ENCODE measurements at places on chromosomes 12 and 14. TPM values are rescaled to one million over a fixed set of nuclear protein-coding genes. Genes with fewer than 3 reads are reported as not detected.

GRCh38 chr14:60064491-60065072, 27.1 kb upstream of the PCNX4 start:
- no peaks in the 10 kb centered on the region for H3K36me3 ChIP-seq
- no peaks in the 10 kb centered on the region for H3K27me3 ChIP-seq
- no peak overlapping the region for H3K4me3 ChIP-seq
- H3K4me1 ChIP-seq: peaks cover 19% of the 10 kb centered on the region

GRCh38 chr14:45893127-45893526, 640.1 kb upstream of the MIS18BP1 start:
- H3K4me3 ChIP-seq: no peak overlapping the region
- no peak for DNase-seq
- H3K36me3 ChIP-seq: no peaks in the 10 kb centered on the region
- H3K4me1 ChIP-seq: peaks cover 18% of the 10 kb centered on the region
- no peak overlapping the region for H3K27ac ChIP-seq

- DNase-seq: peak; percentile 89
- peaks cover 52% of the 10 kb centered on the region for H3K27me3 ChIP-seq
- no peaks in the 10 kb centered on the region for H3K36me3 ChIP-seq
Observed at GRCh38 chr14:55889124-55889523, 229.1 kb upstream of the PELI2 start.

DNA sequence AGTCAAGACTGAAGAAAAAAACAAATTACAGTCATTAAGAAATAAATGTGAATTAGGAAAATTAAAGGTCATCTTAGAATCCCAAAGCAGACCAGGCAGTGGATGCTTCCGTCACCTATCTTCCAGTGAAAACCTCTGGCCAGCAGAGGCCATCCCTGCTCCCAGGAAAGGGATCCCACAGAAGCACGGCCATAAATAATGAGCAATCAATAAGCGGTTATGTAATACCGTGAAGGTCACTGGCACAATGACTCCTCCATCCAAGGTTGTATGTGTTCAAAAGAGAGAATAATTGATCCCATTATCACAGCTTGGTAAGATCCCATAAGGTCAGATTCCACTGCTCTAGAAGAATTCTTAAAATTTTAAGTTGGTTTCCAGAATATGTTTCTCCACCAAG, 85.7 kb downstream of the PPP2R5E start:
- H3K4me1 ChIP-seq: no peaks in the 10 kb centered on the region
- no peak for DNase-seq
- no peak overlapping the region for H3K4me3 ChIP-seq
- H3K27me3 ChIP-seq: no peaks in the 10 kb centered on the region
- no peak overlapping the region for H3K27ac ChIP-seq

- no peaks in the 10 kb centered on the region for H3K36me3 ChIP-seq
- DNase-seq: peak; percentile 19
- H3K27ac ChIP-seq: no peak overlapping the region
- H3K27me3 ChIP-seq: no peaks in the 10 kb centered on the region
- H3K4me1 ChIP-seq: peaks cover 5% of the 10 kb centered on the region
- no peak overlapping the region for H3K4me3 ChIP-seq
Observed at GRCh38 chr14:74275241-74275841, 27.4 kb downstream of the ABCD4 start.

GRCh38 chr14:94517248-94517640, 8.0 kb upstream of the SERPINA12 start:
- H3K4me1 ChIP-seq: no peaks in the 10 kb centered on the region
- H3K27me3 ChIP-seq: peaks cover 7% of the 10 kb centered on the region
- no peak overlapping the region for H3K27ac ChIP-seq
- no peak for DNase-seq
- no peak overlapping the region for H3K4me3 ChIP-seq
- H3K36me3 ChIP-seq: no peaks in the 10 kb centered on the region

GRCh38 chr12:26246483-26247164, 51.3 kb downstream of the SSPN start:
- no peaks in the 10 kb centered on the region for H3K27me3 ChIP-seq
- peak; percentile 99 for DNase-seq
- H3K4me3 ChIP-seq: peak overlapping the region; percentile 23
- H3K4me1 ChIP-seq: peaks cover 56% of the 10 kb centered on the region
- H3K36me3 ChIP-seq: no peaks in the 10 kb centered on the region

- no peak for DNase-seq
- H3K27me3 ChIP-seq: no peaks in the 10 kb centered on the region
- no peaks in the 10 kb centered on the region for H3K4me1 ChIP-seq
- no peak overlapping the region for H3K27ac ChIP-seq
Observed at GRCh38 chr14:92441751-92442504, 71.7 kb upstream of the RIN3 start.

DNA sequence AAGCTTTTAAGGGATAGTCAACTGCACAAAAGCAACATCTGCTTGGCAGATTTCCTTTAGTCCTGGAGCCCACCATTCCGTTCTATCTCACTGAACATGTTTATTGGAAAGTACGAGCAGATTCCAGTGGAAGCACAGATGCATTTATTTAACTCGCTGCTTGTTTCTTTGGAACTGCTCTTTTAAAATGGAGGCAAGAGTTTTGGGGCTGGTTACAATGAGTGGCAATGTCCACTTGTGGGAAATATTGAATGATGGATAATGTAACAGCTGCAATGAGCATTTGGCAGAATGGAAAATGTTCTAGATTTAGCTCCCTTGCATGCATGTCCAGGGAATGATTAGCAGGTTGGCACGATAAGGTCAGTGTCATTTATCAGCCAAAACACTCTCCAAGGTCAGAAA, 163.0 kb downstream of the ATP23 start:
- no peak overlapping the region for H3K27ac ChIP-seq
- DNase-seq: no peak
- H3K4me1 ChIP-seq: no peaks in the 10 kb centered on the region
- H3K27me3 ChIP-seq: no peaks in the 10 kb centered on the region

GRCh38 chr14:80954687-80955299, 628 bp upstream of the TSHR start:
- peaks cover 44% of the 10 kb centered on the region for H3K27me3 ChIP-seq
- no peaks in the 10 kb centered on the region for H3K4me1 ChIP-seq
- no peaks in the 10 kb centered on the region for H3K36me3 ChIP-seq
- H3K27ac ChIP-seq: no peak overlapping the region
- H3K4me3 ChIP-seq: peak overlapping the region; percentile 72

GRCh38 chr12:57628280-57629191, 4.5 kb downstream of the B4GALNT1 start:
- DNase-seq: no peak
- H3K27ac ChIP-seq: no peak overlapping the region
- no peaks in the 10 kb centered on the region for H3K27me3 ChIP-seq
- no peaks in the 10 kb centered on the region for H3K36me3 ChIP-seq
- no peak overlapping the region for H3K4me3 ChIP-seq

GRCh38 chr12:57237596-57237931, 8.1 kb downstream of the SHMT2 start:
- H3K36me3 ChIP-seq: peaks cover 19% of the 10 kb centered on the region
- H3K4me1 ChIP-seq: peaks cover 30% of the 10 kb centered on the region
- H3K27ac ChIP-seq: no peak overlapping the region

- H3K4me3 ChIP-seq: no peak overlapping the region
- H3K36me3 ChIP-seq: no peaks in the 10 kb centered on the region
- H3K27me3 ChIP-seq: no peaks in the 10 kb centered on the region
- peaks cover 24% of the 10 kb centered on the region for H3K4me1 ChIP-seq
- DNase-seq: no peak
Observed at GRCh38 chr12:106249411-106250135, 1.8 kb upstream of the CKAP4 start.

- H3K27me3 ChIP-seq: no peaks in the 10 kb centered on the region
- no peak overlapping the region for H3K27ac ChIP-seq
- peak overlapping the region; percentile 84 for H3K4me3 ChIP-seq
- peaks cover 22% of the 10 kb centered on the region for H3K36me3 ChIP-seq
- no peak for DNase-seq
Observed at GRCh38 chr12:49133014-49133413, 1.8 kb upstream of the TUBA1B start.

- H3K27ac ChIP-seq: no peak overlapping the region
- no peaks in the 10 kb centered on the region for H3K27me3 ChIP-seq
- no peak overlapping the region for H3K4me3 ChIP-seq
Observed at GRCh38 chr12:122503147-122503751, 2.5 kb upstream of the ZCCHC8 start.

DNA sequence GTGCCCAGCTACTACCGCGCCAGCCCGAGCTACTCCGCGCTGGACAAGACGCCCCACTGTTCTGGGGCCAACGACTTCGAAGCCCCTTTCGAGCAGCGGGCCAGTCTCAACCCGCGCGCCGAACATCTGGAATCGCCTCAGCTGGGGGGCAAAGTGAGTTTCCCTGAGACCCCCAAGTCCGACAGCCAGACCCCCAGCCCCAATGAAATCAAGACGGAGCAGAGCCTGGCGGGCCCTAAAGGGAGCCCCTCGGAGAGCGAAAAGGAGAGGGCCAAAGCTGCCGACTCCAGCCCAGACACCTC, 697 bp downstream of the HOXC10 start:
- DNase-seq: no peak
- H3K4me3 ChIP-seq: no peak overlapping the region
- H3K36me3 ChIP-seq: no peaks in the 10 kb centered on the region
- H3K27me3 ChIP-seq: no peaks in the 10 kb centered on the region
- H3K27ac ChIP-seq: no peak overlapping the region

- H3K27ac ChIP-seq: no peak overlapping the region
- no peak for DNase-seq
- peaks cover 70% of the 10 kb centered on the region for H3K27me3 ChIP-seq
Observed at GRCh38 chr12:15116086-15116485, 105.1 kb downstream of the RERG start.

DNA sequence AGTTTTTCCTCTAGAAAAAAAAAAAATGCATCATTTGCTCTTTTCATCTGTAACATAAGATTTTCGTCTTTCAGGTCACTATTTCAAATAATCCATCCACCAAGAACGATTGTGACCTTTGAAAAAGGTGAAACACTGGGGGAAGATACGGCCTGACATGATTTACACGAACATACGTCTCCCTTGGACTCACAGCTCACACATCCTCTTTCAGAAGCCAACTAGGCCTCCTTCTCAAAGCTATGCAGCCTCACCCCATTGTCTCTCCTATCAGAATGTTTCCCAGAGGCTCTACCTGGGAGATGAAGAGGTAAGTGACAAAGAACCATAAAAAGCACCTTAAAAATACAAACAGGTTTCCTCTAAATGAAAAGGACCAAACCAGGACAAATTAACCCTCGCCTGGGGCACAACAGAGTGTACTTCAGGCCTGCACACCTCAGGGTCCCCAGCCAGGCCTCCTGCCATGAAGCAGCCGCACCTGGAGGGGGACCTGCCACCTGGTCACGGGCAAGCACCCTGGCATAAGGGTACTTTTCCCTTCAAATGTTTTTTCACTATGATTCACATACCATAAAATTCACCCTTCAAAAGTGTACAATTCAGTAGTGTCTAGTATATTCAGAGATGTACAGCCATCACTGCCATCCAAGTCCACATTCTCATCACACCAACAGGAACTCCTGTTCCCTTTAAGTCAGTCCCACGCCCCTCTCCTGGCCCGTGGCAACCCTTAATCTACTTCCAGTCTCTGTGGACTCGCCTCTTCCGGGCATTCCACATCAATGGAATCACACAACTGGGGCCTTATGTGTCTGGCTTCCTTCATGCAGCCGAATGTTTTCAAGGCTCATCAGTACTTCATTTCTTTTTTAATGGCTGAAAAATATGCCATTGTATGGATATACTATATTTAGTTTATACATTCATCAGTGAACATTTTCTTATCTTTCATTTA, 5.4 kb downstream of the SLC15A4 start:
- H3K4me3 ChIP-seq: no peak overlapping the region
- no peaks in the 10 kb centered on the region for H3K27me3 ChIP-seq
- DNase-seq: peak; percentile 33
- no peak overlapping the region for H3K27ac ChIP-seq
- peaks cover 28% of the 10 kb centered on the region for H3K36me3 ChIP-seq

- H3K4me1 ChIP-seq: peaks cover 17% of the 10 kb centered on the region
- no peak overlapping the region for H3K27ac ChIP-seq
- no peaks in the 10 kb centered on the region for H3K36me3 ChIP-seq
Observed at GRCh38 chr14:60649875-60650372, 647 bp upstream of the SIX1 start.

GRCh38 chr12:56933826-56934625, at the start of gene SDR9C7:
SDR9C7 (minus strand) TSS chr12:56934408; CDS start chr12:56934261, 147 bp downstream.
- H3K27me3 ChIP-seq: no peaks in the 10 kb centered on the region
- no peak within 1 kb of the TSS for H3K27ac ChIP-seq
- DNase-seq: peak; percentile 47

- H3K27me3 ChIP-seq: peaks cover 30% of the 10 kb centered on the region
- DNase-seq: peak; percentile 38
- H3K4me3 ChIP-seq: no peak overlapping the region
- H3K27ac ChIP-seq: no peak overlapping the region
Observed at GRCh38 chr12:2682296-2683251, 112.2 kb upstream of the FKBP4 start.

DNA sequence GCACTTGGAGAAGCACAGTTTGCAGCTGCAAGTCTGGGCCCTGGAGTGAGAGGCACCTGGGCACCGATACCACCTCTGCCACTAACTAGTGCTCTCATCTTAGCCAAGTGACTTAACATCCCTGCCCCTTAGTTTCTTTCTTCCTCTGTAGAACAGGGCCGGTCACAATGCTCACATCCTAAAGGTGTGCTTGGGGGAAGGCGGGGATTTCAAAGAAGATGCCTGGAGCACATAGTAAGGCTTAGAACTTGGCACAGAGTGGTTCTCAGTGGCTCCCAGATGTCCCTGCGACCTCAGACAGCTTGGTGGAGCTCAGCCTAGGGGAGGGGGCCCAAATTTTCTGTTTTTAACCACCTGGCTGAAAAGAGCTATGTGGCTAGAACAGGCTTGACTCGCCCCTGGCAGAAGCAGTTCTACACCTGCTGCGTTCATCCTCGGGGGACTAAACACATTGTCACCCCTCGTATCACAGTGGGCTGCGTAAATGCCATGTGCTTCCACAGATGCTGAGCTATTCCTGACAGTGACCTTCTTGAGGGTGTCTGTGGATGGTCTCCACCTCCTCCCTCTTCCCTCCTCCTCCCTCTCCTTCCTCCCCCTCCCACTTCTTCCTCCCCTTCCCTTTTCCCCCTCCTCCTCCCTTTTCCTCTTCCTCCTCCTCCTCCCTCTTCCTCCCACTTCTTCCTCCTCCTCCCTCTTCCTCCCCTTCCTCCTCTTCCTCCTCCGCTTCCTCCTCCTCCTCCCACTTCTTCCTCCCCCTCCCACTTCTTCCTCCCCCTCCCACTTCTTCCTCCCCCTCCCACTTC, 112.1 kb downstream of the PHETA1 start:
- peaks cover 6% of the 10 kb centered on the region for H3K27me3 ChIP-seq
- no peaks in the 10 kb centered on the region for H3K4me1 ChIP-seq
- no peak for DNase-seq
- no peaks in the 10 kb centered on the region for H3K36me3 ChIP-seq
- no peak overlapping the region for H3K4me3 ChIP-seq
- H3K27ac ChIP-seq: no peak overlapping the region

GRCh38 chr14:51574009-51574408, 77.7 kb upstream of the FRMD6 start:
- no peak overlapping the region for H3K4me3 ChIP-seq
- peaks cover 15% of the 10 kb centered on the region for H3K4me1 ChIP-seq
- DNase-seq: no peak
- 0 out of 2 replicates have a peak, but pooled peaks cover 3% of the 10 kb centered on the region for H3K36me3 ChIP-seq
- no peak overlapping the region for H3K27ac ChIP-seq

GRCh38 chr12:9331218-9331626, 123.0 kb upstream of the PZP start:
- no peaks in the 10 kb centered on the region for H3K27me3 ChIP-seq
- no peaks in the 10 kb centered on the region for H3K36me3 ChIP-seq
- no peak overlapping the region for H3K4me3 ChIP-seq
- H3K27ac ChIP-seq: no peak overlapping the region

The DCN gene
- not detected for total RNA-seq

The OR6C75 gene
- not detected for total RNA-seq

The ZNF384 gene
- 19.6 TPM for total RNA-seq

The LMO3 gene
- 2.3 TPM for total RNA-seq

The RAD9B gene
- total RNA-seq: 0.40 TPM

The BICDL1 gene
- 5.8 TPM for total RNA-seq

The GPR135 gene
- total RNA-seq: 6.7 TPM
